NCI-H146 (cell line): ENCODE measurements at places on chromosomes 5 and 9.

GRCh38 chr5:53041071-53041692, 52.0 kb downstream of the ITGA2 start:
- DNase-seq: no peak

GRCh38 chr9:100505564-100506159, 32.7 kb downstream of the TMEFF1 start:
- peak; percentile 2 for DNase-seq

GRCh38 chr5:149212198-149212951, 59.3 kb upstream of the AFAP1L1 start:
- DNase-seq: no peak

DNA sequence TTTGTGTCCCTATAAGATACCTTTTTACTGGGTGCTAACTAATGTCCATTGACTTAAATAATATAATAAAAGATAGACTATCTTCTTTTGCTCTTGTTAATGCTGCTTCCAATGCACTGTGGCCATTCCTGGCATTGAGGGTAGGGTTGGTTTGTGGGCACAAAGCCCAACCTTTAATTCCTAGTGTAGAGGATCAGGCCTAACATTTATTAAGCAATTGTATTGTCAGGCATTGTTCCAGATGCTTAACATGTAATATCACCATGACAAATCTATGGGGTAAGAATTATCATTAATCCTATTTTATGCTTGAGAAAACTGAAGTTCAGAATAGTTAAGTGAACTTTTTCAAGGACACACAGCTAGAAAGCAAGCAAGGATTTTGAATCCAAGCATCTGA, 60.4 kb upstream of the GPBP1 start:
- DNase-seq: no peak

- DNase-seq: no peak
These were observed 5.7 kb downstream of the TGFBI start for GRCh38 chr5:136034492-136034891.

DNA sequence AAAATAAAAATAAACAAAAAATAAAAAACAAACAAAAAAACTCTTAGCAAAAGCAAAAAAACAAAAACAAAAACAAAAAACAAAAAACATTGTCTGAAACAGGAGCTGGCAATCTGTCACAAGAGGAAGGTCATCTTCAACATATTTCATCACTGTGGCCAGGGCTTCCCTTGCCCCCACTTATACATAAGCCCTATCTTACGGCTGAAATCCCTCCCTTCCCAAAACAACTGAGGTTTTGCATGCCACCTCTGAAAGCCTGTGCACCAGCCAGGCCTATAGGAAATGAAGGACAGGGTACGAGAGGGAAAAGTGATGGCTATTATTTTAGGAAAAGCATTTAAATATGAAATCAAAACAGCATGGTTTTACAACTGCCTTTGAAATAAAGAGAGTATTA, 10.8 kb downstream of the MTMR12 start:
- no peak for DNase-seq

DNA sequence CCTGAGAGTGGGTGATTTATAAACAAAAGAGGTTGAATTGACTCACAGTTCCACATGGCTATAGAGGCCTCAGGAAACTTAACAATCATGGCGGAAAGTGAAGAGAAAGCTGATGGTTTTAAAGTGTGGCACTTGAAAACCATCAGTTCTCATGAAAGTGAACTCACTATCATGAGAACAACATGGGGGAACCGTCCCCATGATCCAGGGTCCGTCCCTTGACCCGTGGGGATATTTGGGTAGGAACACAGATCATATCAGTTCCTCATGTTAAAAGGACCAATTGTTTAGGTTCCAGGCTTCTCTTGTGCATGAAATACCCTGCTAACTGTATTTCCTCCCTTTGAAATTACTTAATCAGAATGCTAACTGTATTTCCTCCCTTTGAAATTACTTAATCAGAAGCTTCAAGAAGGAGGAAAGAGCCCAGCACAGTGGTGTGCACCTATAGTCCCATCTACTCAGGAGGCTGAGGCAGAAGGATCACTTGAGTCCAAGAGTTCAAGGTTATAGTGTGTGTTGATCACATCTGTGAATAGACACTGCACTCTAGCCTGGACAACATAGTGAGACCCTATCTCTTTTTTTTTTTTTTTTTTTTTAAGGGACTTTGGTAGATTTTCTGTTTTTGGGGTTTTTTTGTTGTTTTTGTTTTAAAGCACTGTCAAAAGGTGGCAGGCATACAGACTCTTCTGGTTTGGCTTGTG, 24.8 kb downstream of the TTC1 start:
- DNase-seq: no peak

GRCh38 chr9:129834489-129835127, 467 bp downstream of the C9orf78 start:
- DNase-seq: peak; percentile 21
